CD4-positive, alpha-beta T cell treated with Interleukin-1 beta for 1 hour (primary cell): ENCODE measurements at places on chromosomes 16 and 17.
A peak's percentile ranks its signal among the peaks of the same experiment; 100 is the strongest.

- DNase-seq, result no peak
Measured at GRCh38 chr16:89048871-89049422, 44.7 kb upstream of the ACSF3 start.

DNA sequence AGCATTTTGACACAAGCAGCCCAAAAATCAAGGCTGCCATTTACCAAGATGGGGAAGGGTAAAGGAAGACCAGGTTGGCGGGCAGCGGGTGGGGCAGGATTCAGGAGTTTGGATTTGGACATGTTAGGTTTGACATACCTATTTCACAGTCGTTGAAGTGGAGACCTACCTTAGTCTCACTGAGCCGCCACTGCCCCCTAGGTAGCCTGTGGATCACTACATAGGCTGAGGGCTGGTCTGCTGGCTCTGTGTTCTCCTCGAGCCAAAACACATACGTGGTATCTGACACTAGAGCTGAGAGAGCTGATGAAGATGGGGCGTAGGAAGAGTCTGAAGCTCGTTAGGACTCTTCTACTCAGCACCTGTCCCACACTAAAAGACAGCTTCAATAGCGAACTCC lies 115.1 kb downstream of the HIC1 start:
- peak; percentile 20 for DNase-seq

- no peak for DNase-seq
Measured at GRCh38 chr17:48645639-48646182, 19.6 kb upstream of the HOXB9 start.

DNA sequence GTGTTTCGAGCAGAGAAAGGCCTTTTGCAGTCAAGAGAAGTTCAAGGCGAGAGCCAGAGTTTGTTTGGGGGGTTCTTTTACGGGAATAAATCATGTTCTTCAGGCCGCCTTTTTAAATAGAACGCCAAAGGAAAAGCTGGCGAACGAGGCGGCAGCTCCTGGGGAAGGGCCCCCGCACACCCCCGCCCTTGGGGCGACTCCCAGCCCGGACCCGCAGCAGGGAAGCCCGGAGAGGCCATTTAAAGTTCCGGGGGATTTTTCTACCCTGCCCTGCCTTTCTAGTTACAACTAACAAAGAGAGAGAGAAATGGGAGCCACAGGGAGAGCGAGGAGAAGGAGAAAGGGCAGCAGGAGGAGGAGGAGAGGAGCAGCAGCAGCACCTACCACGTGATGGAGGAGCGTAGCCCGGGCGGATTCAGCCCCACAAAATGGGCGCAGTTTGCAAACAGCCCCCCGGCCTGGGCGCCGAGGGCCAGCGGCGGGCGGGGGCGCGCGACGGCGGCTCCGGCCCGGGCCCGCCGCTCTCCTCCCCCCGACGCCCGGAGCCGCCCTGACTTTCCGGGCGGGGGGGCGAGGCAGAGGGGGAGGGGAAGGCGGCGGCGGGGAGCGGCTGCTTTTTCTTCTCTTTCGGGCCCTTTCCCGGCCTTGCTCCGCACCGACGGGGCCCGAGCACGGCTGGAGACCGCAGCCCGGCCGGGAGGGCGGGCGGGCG lies 634 bp downstream of the KANSL1 start:
- DNase-seq, result peak; percentile 78

GRCh38 chr16:84751947-84752346 lies 52.1 kb downstream of the USP10 start:
- no peak for DNase-seq

GRCh38 chr17:10295728-10296343 lies 77.0 kb downstream of the MYH13 start:
- peak; percentile 21 for DNase-seq

GRCh38 chr17:4295686-4296085 lies 31.9 kb upstream of the ANKFY1 start:
- DNase-seq, result no peak

DNA sequence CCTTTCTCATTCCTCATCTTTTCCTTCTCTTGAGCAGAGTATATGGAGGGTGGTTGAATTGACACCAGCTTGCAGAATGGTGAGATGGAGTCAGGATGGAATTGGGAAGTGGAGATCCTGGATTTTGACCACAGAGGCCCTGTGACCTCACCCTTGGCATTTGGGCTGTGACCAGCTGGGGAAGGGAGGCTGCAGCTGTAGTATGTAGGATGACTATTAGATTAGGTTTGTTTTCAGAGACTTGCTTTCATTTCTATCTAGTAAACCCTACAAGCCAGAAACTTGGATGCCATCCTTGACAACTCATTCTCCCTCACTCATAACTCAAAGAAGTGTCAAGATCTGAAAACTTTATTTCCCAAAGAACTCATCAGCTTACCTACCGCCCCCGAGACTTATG lies 5.9 kb downstream of the GNGT2 start:
- DNase-seq, result no peak

DNA sequence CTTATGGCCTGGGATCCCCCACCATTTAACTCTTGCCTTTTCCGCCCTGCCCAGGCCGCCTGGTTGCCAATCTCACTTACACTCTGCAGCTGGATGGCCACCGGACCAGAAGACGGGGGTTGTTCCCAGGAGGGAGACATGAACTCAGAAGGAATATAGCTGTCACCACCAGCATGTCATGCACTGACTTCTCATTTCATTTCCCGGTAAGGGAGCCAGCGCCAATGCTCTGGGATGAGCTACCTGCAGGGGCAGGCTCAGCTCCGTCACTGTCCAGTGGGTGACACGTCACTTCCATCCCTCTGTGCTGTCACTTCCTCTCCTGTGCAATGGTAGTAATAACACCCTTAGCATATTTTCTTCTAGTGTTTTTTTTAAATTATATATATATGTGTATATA lies 26.7 kb downstream of the ITGAL start:
- no peak for DNase-seq

- DNase-seq, result no peak
Measured at GRCh38 chr16:72847187-72848027, 200.5 kb downstream of the ZFHX3 start.

DNA sequence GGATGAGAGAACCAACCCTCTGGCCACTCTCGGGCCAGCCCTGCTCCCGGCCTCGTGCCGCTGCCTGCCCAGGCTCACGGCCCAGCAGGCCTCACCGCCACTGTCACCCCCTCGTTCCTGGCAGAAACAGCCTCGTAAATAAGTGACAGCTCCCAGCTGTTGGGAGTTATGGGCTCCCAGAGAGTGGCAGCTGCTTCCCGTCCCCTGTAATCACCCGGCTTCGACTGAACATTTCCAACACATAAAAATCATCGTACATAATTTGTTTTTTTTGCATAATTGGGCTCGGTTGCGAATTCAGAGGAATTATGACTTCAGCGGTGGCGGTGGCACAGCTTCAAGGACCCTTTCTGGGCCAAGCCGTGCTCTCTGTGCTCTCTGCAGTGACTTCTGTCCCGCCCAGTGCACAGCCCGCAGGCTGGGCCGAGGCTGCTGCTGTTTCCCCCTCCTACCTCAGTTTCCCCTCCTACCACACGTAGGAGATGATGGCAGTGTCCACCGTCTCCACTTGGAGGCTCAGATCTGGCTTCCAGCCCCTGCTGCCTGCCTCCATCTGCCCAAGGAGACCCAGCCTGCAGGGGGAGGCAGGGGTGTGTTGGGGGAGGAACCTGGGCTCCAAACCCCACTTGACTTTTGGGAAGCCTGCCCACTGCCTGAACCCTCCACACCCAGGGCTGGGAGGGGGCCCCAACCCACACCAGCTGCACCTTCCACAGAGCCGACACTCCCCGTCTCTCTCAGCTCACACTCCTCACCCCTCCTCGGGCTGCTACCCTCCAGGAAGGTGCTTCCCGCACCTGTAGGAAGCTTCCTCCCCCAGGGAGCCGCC lies 84.9 kb downstream of the RTN4RL1 start:
- DNase-seq, result no peak

DNA sequence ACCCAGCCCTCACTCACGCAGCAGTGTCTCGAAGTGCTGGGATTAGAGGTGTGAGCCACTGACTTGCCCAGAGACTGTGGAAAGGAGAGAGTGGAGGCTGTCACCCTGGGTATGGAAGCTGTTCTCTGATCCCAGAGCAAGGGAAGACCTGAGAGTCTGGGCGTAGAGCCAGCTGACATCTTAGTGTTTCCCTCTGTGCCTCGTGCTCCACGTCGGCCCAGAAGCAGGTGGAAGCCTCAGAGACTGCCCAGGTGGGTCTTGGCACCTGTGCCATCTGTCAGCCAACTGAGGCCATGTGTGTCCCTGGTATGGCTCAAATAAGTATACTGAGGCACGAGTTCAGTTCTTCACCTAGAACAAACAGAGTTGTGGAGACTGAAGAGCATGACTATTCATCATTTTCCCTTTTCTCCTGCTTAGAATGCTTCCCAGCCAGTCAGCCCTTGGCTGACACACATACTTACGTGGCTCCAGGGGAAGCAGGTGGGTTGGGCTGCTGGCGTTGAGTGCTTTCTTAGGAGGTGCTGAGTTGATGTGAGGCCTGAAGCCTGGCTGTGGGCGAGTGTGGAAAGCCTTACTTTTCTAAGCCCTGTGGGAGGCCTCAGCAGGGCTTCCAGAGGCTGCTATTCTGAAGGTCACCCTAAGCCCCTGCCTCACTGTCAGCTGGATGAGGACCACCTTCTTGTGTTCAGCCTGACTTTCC lies 8.1 kb downstream of the CTRL start:
- no peak for DNase-seq

DNA sequence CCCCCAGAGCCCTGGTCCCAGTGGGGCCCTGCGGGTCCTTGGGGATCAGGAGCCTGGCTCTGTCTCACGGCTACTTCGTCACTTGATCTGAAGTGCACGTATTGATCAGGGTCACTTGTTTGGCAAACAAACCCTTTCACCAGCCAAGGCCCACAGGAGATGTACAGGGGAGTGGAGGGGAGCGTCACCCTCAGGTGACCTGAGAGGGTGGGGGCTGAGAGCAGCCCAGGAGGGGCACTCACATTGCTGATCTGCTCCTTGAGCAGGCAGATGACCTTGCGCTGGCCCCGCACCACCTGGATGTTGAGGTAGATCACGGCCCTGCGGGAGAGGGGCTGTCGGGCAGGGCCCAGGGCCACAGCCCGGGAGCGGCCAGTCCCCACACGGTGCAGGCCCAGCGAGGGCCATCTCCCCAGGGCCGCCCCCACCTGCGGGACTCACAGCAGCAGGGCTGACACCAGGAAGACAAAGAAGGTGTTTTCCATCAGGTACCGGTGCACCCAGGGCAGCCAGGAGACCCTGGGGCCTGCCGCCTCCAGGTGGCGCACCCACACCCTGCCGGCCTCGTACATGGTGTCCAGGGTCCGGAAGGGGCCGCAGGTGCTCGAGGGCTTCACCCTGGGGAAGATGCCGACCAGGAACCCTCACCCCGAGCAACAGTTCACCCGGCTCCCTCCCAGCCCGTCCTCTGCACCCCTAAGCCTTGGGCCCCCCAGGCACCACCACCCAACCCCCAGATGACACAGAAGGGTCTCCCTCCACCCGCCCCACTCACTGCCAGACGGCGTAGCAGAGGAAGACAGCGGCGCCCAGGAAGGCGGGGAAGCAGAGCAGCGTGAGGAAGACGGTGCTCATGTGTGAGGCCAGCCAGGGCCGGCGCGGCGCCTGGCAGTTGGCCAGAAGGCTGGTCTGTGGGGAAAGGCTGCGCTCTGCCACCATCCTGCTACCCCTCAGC lies 11.3 kb downstream of the TMC6 start:
- DNase-seq, result no peak

DNA sequence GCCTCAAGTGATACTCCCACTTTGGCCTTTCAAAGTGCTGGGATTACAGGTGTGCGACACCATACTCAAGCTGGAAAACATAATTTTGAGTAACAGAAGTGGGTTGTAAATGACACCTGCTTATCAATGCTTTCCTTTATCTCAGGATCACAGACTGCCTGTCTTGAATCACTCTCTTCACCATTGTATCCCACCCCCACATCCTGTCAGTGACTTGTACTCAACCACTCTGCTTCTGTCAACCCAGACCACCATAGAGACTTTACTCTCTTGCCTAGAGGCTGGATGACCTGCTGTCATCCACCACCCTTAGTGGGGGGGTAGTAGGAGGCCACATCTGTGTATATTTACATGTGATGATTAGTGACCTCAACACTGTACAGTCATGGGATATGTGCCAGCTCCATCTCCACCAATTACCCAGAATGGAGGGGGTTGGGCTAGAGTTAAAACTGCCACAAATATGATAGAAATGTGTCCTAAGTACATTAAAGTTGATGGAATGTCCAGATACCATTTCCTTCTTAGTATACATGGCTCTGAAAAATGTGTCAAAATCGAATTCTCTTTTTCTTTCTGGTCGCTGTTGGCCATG lies 338.7 kb downstream of the GRIN2A start:
- DNase-seq, result no peak

GRCh38 chr16:69903865-69904415 lies 47.2 kb upstream of the CLEC18A start:
- DNase-seq, result no peak

DNA sequence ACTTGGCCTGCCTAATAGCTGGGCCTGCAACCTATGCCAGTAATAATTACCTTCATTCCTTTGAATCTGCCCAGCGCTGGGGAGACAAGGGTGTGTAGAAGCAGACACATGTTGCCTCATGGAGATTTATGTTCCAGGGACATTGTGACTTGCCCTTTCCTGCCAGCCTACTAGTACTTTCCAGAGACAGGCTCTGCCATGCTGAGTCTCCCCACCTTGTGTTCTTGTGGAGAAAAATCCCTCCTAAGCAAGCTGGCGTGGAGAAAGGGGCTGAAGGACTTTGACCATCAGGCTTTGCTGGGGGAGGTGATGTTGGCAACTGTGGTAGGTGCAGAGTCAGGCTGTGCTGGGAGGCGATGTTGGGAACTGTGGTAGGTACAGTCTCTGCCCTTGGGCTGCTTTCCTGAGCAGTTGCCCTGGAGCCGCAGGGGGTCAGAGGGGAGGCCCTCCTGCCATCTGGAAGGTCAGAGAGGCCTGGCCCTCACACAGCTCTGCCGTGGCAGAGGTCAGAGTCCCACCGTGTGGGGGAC lies 4.0 kb downstream of the KSR1 start:
- DNase-seq, result no peak

DNA sequence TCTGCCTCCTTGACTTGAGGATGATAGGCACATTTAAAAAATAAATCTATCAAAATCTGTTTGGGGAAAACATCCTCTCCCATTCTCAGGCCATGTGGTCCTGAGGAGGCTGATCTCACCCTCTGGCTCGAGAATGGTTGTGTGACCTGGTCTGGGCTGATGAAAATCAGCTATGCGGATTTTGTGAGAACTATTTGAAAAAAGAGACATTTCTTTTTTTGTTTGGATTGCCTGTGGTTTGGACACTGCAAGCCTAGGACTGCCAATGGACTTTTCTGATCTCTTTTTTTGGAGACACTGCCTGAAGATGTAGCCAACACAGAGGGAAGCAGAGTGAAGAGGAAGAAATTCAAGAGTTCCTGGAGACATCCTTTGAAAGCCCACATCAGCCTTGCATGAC lies 145.9 kb downstream of the HS3ST3B1 start:
- DNase-seq, result no peak

- no peak for DNase-seq
Measured at GRCh38 chr17:11240041-11240840, 772 bp upstream of the SHISA6 start.

DNA sequence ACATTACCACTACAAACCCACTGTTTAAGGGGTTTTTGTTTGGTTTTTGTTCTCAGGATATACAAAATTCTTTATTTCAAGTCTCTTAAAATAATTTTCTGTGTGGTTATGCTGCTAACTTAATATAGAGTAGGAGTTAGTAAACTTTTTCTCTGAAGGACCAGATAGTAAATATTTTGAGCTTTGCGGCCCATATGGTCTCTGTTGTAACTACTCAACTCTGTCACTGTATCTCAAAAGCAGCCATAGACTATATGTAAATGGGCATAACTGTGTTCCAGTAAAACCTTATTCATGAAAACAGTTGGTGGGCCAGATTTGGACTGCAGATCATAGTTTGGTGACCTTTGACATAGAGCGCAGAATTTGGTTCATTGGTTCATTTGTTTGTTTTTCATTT lies 7.2 kb downstream of the TANGO6 start:
- no peak for DNase-seq
